ENCODE measurements at places on chromosomes 12 and 14.
A peak's percentile ranks its signal among the peaks of the same experiment; 100 is the strongest.

- DNase-seq: no peak
Observed at GRCh38 chr12:2082321-2082720, 29.5 kb downstream of the CACNA1C start.

- DNase-seq: no peak
Observed at GRCh38 chr12:57456145-57456700, 1.1 kb downstream of the INHBE start.

DNA sequence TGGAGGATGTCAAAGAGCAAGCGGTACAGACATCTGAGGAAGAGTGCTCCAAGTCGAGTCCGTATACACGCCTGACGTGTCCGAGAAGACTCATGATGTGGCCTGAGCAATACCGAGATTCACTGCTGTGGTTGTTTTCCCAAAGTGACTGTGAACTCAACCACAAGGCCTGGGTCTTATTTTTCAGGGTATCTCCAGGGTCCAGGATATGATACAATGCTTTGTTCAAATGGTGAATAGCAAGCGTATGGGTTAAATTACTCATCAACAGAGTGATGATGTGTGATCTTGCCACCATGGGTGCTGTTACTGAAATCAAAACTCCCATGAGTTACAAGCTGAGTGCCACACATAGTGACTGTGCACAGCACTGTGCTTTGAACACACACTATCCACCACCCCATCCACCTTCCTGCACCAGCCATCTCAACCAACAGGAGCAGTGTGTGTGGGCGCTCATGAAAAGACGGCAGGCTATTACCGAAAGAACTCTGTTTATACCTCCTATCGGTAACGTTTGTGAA is 109.6 kb downstream of the BCAT1 start:
- DNase-seq: no peak

DNA sequence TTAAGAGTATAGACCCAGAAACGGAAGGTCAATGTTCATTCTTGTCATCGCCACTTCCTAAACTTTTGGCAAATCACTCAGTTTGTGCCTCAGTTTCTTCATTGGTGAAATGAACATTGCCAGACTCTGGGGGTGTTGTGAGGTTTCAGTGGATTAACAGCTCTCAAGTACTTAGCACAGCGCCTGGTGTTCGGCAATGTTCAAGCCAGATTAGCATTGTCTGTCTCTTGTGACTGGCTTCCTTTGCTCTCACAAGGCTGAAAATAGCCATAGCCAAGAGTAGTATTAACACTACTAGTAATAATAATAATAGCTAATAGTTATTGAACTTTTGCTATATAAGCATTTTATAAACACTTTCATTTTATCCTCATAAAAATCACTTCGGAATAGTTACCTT is 71.9 kb downstream of the C12orf75 start:
- no peak for DNase-seq

DNA sequence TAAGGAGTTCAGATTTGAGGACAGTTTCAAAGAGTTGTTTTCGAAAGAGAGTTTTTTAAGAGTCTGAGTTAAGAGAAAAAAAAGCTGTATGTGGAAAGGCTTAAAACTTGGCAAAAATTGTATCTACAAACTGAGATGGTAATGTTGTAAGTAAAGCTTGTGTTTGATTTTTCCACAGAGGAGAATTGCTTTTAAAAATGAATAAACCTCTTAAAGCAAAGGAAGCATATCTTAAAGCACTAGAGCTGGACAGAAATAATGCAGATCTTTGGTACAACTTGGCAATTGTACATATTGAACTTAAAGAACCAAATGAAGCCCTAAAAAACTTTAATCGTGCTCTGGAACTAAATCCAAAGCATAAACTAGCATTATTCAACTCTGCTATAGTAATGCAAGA is 50.3 kb downstream of the TMTC3 start:
- no peak for DNase-seq

DNA sequence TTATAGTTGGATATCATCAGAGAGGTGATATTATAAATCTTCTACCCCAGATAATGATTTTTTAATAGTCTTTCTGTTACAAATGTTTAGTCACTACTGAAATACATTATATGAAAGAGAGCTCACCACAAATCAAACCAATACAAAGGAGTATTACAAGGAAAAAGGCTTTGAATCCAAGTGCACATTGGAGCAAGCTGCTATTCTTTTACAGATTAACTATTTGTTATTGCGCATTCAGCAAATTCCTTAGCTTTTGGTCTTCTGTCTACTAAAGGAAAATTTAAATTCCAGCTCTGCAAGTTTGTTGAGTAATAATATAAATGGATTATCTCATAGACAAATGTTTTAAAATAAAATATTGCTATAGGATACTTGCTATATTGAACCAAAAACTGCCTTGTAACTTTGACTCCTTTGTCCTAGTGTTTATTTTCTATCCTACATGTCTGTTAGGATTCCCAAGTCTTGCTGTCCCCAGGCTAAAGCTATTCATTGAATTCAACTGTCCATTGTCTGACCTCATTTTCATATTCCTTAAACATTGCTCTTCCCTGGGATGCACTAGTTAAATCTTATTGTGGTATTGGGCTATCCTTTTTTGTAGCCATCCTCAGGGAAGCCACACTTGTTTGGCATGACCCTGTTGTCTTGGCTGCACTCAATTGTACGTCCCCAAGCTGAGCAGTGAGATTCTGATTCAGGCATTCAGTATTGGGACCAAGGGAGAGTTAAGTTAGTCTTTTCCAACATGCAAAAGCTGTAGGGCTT is 41.5 kb downstream of the PDE3A start:
- no peak for DNase-seq

GRCh38 chr12:79012636-79013035 is 148.1 kb downstream of the SYT1 start:
- DNase-seq: peak; percentile 36

DNA sequence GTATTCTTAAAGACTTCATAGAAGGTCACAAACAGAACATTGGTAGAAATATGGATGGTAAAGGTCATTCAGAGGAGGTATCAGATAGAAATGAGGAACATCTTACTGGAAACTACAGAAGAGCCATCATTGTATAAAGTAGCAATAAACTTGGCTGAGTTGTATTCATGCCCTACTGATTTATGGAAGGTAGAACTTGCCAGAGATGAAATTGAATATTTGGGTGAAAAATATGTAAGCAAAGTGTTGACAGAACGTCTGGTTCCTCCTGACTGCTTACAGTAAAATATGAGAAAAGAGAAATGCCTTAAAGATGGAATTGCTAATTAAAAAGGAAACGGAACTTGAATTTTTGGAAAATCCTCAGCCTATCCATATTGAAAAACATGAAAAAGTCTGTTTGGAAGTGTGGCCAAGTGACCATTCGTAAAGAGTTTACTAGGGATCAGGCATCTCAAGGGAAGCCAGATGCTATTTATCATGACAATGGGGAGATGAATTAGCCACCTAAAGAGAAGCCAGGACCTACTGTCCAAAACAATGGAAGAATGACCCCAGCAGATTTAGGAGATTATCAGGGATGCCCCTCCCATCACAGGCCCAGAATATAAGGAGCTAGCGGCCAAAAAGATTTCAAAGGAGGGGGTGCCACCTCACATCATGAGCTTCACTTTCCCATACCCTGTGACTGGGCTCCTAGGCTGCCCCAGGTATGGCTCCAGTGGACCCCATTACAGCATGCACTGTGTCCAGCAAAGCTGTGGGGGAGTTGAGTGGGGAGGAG is 189.3 kb downstream of the ITPR2 start:
- DNase-seq: no peak

- no peak for DNase-seq
Observed at GRCh38 chr14:105647784-105648608, 121.6 kb downstream of the TMEM121 start.

GRCh38 chr14:99101855-99102461 is 170.0 kb downstream of the BCL11B start:
- DNase-seq: no peak

DNA sequence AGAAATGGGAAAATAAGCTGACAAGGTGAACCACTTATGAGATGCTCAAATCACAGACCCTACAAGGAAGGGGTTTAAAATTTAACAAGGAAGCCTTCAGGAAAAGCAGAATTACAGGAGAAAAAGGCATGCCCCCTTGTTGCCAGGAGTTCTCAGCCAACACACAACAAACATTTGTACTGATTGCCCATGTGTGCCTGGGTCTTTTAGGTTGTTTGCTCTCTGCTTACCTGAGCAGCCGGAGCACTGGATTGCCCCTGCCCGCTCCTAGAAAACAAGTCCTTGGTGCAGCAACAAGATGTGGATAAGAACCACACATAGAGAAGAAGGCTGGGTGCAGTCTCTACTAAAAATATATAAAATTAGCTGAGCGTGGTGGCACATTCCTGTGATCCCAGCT is 3.4 kb downstream of the DRAM1 start:
- DNase-seq: no peak

DNA sequence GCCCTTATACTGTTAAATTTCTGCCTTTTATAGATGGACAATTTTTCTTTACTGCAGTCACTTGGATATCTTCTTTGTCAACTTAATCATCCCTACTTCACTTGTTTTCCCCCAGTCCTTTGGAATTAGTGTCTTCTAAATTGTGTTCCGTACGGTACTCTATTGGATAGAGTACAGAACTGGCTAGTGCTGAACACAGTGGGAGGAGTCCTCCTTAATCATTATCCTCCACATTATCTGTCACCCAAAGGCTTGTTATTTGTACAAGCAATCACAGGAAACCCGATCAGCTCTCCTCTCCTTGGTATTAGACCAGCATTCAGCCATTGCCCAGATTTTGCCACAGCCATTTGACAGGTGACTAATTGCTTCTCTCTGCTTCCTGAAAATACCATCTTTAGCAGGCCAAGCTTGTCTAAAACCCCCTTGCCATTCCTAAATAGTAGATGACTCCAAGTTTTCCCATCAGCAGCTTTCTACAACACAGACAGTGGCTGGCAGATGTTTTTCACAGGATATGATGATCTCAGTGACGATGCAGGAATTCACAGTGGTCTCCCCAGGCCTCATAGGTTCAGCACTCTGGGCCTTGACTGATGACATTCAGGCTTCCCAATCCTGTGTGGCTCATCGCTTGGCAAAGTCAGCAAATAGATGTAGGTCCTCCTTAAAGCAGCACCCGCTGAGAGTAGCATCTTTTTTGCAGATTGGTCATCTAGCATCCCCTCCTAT is 216.0 kb upstream of the RGS6 start:
- peak; percentile 20 for DNase-seq

DNA sequence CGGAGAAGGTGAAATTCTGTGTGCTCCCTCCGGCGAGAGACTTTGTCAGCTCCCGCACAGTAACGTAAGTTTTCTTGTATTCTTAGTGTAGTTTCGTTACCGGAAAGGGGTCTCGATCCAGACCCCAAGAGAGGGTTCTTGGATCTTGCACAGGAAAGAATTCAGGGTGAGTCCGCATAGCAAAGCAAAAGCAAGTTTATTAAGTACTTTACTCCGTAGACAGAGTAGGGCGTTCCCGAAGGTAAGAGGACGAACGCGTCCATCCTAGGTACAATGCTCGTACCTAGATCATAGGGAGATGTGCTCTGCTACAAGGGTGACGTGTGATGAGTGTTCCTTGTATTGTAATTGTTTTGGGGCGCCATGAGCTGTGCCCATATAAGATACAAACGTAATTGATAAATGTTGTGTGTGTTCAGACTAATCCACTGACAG is 293 bp downstream of the IFI27L1 start:
- DNase-seq: no peak

GRCh38 chr14:23326491-23327332 is 5.5 kb downstream of the PABPN1 start:
- no peak for DNase-seq

DNA sequence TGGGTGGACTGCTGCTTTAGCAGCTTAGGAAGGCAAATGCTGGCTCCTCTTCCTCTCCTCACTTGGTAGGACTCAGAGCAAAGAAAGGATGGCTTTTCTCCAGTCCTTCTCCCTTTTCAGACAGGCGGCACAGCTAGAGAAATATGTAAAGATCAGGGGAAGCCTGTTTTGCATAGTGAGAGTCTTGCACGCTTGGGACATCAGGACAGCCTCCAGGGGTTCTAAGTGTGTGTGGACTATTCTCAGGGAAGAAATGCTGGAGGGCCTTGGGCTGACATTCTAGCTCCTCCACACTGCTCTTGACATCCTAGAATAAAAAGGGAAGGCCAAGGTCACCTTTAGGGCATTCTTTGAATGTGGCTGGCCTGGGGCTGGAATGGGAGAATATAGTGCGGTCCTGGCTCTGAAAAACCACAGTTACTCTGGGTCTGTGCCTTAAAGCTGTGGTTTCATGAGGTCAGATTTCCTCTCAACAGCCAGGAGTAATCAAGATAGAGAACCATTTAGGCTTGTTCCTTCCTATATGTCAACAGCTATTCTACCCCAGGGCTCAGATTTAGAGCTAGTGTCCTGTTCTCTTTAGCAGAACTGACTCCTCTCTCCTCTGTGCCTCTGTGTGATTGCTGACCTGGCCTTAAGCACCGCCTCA is 24.3 kb downstream of the CMA1 start:
- DNase-seq: no peak

DNA sequence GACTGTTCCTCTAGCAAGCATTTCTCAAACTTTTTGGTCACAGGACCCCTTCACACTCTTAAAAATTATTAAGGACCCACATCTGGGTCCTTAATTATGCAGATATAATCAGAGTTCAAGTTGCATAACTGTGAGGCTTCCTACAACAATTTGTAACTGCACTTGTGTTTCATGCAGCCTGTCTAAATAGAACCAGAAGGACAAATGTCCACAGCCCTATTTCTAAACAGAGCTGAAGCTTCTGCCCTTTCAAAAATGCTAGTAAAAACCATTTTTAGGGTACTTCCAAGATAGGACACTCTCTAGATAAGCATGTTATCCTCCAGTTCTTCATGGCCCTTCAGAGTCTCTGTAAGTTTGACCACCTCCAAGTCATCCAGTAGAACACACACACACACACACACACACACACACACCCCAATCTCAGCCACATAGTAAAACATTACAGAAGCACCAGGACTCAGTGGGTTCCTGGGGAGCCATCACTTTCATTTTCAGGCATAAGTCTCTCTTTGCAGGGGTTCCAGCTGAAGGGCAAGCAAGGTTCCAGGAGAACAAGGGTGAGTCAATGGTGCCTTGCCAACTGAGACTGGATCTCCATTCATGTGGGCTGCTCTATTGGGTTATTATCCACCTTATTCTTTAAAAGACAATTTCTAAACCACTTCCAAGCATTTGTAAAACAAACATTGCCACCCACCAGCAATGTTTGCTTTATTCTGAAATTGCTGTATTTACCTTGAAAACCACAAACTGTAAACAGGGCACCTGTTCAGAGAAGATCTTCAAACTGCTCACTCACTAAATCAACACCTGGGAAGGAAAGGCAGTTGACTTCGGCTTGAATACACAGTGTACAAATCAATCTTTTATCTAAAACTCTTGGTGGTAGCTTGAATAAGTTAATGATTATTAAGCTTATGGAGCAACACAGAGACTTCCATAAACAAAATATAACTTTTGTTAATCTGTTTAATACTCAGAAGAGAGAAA is 64.1 kb downstream of the ITPR2 start:
- no peak for DNase-seq

- no peak for DNase-seq
Observed at GRCh38 chr12:127284021-127284420, 982.9 kb upstream of the TMEM132C start.

GRCh38 chr14:21526672-21527317 is 649 bp upstream of the SALL2 start:
- DNase-seq: no peak

Measured in NCI-H2081 treated with DMSO at 0.1 percent for 48 hours (cell line).